ENCODE measurements at places on chromosomes 5 and 9. TPM values are rescaled to one million over a fixed set of nuclear protein-coding genes. Genes with fewer than 3 reads are reported as not detected.

The PCDHGA1 gene
- total RNA-seq: not detected

The ADAM19 gene
- total RNA-seq: 15.2 TPM

The SLC45A2 gene
- total RNA-seq: not detected

The STPG3 gene
- not detected for total RNA-seq

The TMEFF1 gene
- 0.62 TPM for total RNA-seq

The PFN3 gene
- total RNA-seq: not detected

The CCNJL gene
- 4.8 TPM for total RNA-seq

The ZNF879 gene
- total RNA-seq: 1.0 TPM

The MPDZ gene
- total RNA-seq: 16.8 TPM

The MTMR12 gene
- 20.5 TPM for total RNA-seq

The GARIN3 gene
- total RNA-seq: not detected

The ACTBL2 gene
- total RNA-seq: 0.04 TPM

The USP20 gene
- total RNA-seq: 9.2 TPM

The FAM153A gene
- total RNA-seq: not detected

The LAMC3 gene
- total RNA-seq: 1.8 TPM

The N4BP3 gene
- total RNA-seq: 6.1 TPM

The IL13 gene
- not detected for total RNA-seq

The NTRK2 gene
- total RNA-seq: 0.16 TPM

The AQP3 gene
- total RNA-seq: 30.4 TPM

The TRMO gene
- 5.6 TPM for total RNA-seq

The CDO1 gene
- total RNA-seq: not detected

The PGM5 gene
- not detected for total RNA-seq

The SLIT3 gene
- 13.8 TPM for total RNA-seq

The PCDHA1 gene
- total RNA-seq: not detected

The FREM1 gene
- not detected for total RNA-seq

The LHX3 gene
- total RNA-seq: not detected

The NAIF1 gene
- 6.4 TPM for total RNA-seq

The PLPPR1 gene
- total RNA-seq: not detected

The TAF11L9 gene
- not detected for total RNA-seq

The ANKRD18A gene
- 0.70 TPM for total RNA-seq

The LCN15 gene
- not detected for total RNA-seq

The FGF18 gene
- total RNA-seq: not detected

The TMEM8B gene
- 1.1 TPM for total RNA-seq

The DDX4 gene
- not detected for total RNA-seq

The PHF2 gene
- total RNA-seq: 9.9 TPM

The FYB1 gene
- total RNA-seq: 0.08 TPM

The ERAP2 gene
- 14.2 TPM for total RNA-seq

The IL3 gene
- total RNA-seq: not detected

The AGPAT2 gene
- total RNA-seq: 52.2 TPM

The HK3 gene
- total RNA-seq: not detected

The TAF11L10 gene
- total RNA-seq: not detected

The KLF9 gene
- 5.5 TPM for total RNA-seq

The ADRA1B gene
- total RNA-seq: 0.78 TPM

The FOXD4L5 gene
- not detected for total RNA-seq

The FGD3 gene
- 0.16 TPM for total RNA-seq

The ZNF366 gene
- total RNA-seq: not detected

The BARHL1 gene
- total RNA-seq: not detected

The ARRDC3 gene
- 36.2 TPM for total RNA-seq

The TSSK1B gene
- total RNA-seq: 0.04 TPM

The ABL1 gene
- 28.6 TPM for total RNA-seq

The VLDLR gene
- 8.3 TPM for total RNA-seq

The ADAMTS19 gene
- total RNA-seq: not detected

Measured in hair follicular keratinocyte (primary cell).